ENCODE measurements at places on chromosomes 2 and 18. TPM values are rescaled to one million over a fixed set of nuclear protein-coding genes. Genes with fewer than 3 reads are reported as not detected.

- peak overlapping the region; percentile 14 for H3K27ac ChIP-seq
- DNase-seq, result no peak
- H3K4me3 ChIP-seq, result no peak overlapping the region
- no peaks in the 10 kb centered on the region for H3K36me3 ChIP-seq
- H3K4me1 ChIP-seq, result no peaks in the 10 kb centered on the region
- peaks cover 36% of the 10 kb centered on the region for H3K27me3 ChIP-seq
These were observed 148.3 kb downstream of the MEIS1 start for GRCh38 chr2:66582987-66583880.

GRCh38 chr2:159077869-159078268 is 109.4 kb downstream of the TANC1 start:
- no peaks in the 10 kb centered on the region for H3K4me1 ChIP-seq
- H3K27me3 ChIP-seq, result no peaks in the 10 kb centered on the region
- H3K27ac ChIP-seq, result no peak overlapping the region

DNA sequence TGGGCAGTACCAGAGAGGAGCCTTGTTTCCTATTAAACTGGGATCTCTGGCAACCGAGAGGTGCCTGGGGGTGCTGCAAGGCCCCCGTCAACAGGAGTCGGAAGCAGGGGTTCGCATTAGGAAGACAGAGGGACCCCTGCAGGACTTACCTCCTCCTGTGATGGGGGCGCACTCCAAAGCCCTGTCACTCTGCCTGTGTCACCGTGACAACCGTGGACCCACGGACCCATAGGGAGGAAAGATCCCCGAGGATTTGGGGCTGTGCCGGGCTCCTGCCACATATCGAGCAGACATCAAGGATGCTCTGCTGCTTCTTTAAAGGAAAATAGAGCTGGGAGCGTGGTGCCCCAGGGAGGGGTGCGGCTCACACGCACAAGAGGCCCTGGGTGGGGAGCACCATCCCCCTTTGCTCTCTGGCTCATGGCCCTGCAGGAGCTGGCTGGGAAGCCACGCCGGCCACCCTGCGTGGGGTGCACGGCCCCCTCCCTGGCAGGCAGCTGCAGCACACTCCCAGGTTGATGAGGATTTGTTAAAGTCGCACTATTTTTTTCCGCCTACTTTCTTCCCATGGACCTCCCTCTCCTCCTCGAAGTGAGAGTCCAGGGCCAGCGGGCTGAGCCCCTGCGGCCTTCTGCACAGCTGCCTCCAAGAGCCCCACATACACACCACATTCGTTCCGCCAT is 167.5 kb downstream of the TWIST2 start:
- no peak overlapping the region for H3K4me3 ChIP-seq
- DNase-seq, result no peak
- no peak overlapping the region for H3K27ac ChIP-seq
- H3K36me3 ChIP-seq, result no peaks in the 10 kb centered on the region

GRCh38 chr2:111664275-111664850 is 219.6 kb downstream of the ANAPC1 start:
- H3K27ac ChIP-seq, result no peak overlapping the region
- peaks cover 7% of the 10 kb centered on the region for H3K4me1 ChIP-seq
- DNase-seq, result no peak
- no peak overlapping the region for H3K4me3 ChIP-seq

DNA sequence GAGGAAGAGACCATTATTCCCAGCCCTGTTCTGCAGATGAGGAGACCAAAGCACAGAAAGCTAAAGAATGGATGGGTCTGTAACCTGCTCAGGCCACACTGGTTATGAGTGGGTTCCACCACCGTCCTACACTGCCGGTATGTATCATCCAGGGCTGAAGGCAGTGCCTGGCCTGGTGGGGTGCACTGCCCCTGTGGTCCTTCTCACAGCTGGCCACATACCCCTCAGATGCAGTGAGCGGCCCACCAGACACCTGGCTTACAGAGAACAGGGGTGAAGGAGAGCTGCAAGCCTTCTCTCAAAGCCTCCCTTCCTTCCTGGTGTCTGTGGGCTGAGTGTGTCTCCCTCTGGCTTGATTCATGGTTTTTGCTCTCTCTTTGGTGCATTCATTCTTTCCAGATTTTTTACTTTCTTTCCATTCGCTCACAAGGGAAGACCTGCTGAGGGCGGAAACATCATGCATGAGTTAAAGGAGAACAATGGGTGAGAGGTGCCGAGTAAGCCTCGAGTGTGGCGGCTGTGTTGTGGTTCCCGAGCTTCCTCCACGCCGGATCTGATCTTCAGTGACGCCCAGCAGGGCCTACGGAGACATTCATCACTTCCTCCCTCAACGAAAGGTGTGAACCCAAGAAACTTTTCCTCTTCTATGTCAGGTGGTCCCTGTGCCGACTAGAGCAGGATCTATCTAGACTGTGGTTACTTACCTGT is 62.1 kb upstream of the REL start:
- no peaks in the 10 kb centered on the region for H3K36me3 ChIP-seq
- DNase-seq, result peak; percentile 87
- peak overlapping the region; percentile 70 for H3K27ac ChIP-seq
- no peaks in the 10 kb centered on the region for H3K27me3 ChIP-seq
- no peak overlapping the region for H3K4me3 ChIP-seq

- no peak for DNase-seq
- H3K36me3 ChIP-seq, result no peaks in the 10 kb centered on the region
- no peak overlapping the region for H3K4me3 ChIP-seq
- H3K27ac ChIP-seq, result no peak overlapping the region
These were observed 42.6 kb downstream of the ASAP2 start for GRCh38 chr2:9249020-9249800.

DNA sequence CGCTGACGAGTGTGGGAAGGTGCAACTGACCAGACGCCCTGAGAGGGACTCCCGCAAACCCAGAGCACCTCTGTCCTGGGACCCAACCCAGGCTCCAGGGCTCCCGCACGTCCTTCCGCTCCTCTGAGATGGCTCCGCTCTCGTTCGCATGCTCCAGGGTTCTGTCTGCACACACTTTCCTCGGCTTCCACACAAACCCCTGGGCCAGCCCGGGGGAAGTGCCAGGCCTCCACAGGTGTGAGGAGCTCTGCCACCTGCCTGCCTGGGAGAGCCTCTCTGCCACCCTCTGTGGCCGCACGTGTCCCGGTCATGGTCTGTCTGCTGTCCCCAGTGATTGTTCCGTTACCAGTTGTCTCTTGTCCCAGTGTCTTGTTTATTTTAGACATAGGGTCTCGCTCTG is 222.9 kb downstream of the HDAC4 start:
- H3K4me1 ChIP-seq, result peaks cover 19% of the 10 kb centered on the region
- DNase-seq, result no peak
- H3K27me3 ChIP-seq, result no peaks in the 10 kb centered on the region
- no peak overlapping the region for H3K27ac ChIP-seq
- no peak overlapping the region for H3K4me3 ChIP-seq
- peaks cover 79% of the 10 kb centered on the region for H3K36me3 ChIP-seq

- no peak overlapping the region for H3K4me3 ChIP-seq
- H3K4me1 ChIP-seq, result peaks cover 15% of the 10 kb centered on the region
- H3K27me3 ChIP-seq, result no peaks in the 10 kb centered on the region
- DNase-seq, result no peak
These were observed 5.2 kb upstream of the NCAPH start for GRCh38 chr2:96330407-96330806.

- no peak for DNase-seq
- no peaks in the 10 kb centered on the region for H3K27me3 ChIP-seq
- no peaks in the 10 kb centered on the region for H3K36me3 ChIP-seq
- H3K4me1 ChIP-seq, result peaks cover 38% of the 10 kb centered on the region
These were observed 12.0 kb downstream of the CATIP start for GRCh38 chr2:218368621-218369153.

DNA sequence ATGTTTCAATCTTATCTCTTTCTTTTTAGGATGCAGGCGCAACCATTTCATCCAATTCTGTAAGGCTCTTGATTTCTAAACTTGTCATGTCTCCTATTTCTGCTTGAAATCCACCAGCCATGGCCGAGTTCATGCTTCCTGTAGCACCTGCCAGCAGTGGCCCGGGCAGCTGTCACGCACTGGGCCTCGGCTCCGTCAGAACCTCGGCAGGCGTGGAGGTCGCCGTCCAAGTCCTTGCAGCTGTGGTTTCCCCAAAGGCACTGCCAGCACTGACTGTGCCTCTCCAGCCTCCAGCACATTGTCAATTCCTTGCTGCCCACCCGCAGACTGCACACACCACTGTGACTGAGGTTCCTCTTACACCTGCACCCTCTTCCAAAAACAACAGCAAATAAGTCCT is 188.7 kb upstream of the SALL3 start:
- no peaks in the 10 kb centered on the region for H3K27me3 ChIP-seq
- no peaks in the 10 kb centered on the region for H3K36me3 ChIP-seq
- no peak overlapping the region for H3K4me3 ChIP-seq
- H3K4me1 ChIP-seq, result no peaks in the 10 kb centered on the region
- DNase-seq, result no peak

GRCh38 chr2:210315015-210315788 is at the start of gene MYL1:
Gene MYL1 (minus strand): TSS chr2:210315174. CDS start chr2:210315042, 132 bp downstream.
- H3K4me1 ChIP-seq, result no peaks in the 10 kb centered on the region
- H3K27me3 ChIP-seq, result no peaks in the 10 kb centered on the region
- no peak within 1 kb of the TSS for H3K27ac ChIP-seq
- DNase-seq, result no peak
- no peaks in the 10 kb centered on the region for H3K36me3 ChIP-seq

DNA sequence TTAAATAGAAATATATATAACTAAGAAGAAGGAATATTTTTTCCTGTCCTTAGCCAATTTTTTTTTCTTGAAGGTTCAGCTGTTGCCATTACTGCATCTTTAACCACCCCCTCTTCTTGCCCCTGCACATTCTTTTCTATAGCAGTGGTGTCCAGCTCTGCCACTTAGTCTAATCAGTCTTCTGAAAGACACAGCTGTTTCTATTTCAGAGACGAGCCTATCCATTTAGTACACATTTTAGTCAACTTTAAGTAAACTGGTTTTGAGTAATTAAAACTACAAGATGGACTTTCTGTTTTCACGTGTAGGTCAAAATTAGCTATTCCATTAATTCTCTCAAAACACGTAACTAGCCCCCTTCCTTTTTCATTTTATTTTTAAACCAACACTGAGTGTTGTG is 21.0 kb downstream of the SPOPL start:
- H3K36me3 ChIP-seq, result no peaks in the 10 kb centered on the region
- H3K4me3 ChIP-seq, result no peak overlapping the region
- peaks cover 3% of the 10 kb centered on the region for H3K27me3 ChIP-seq
- H3K27ac ChIP-seq, result no peak overlapping the region
- H3K4me1 ChIP-seq, result no peaks in the 10 kb centered on the region

- H3K27me3 ChIP-seq, result no peaks in the 10 kb centered on the region
- H3K4me3 ChIP-seq, result no peak overlapping the region
- H3K4me1 ChIP-seq, result no peaks in the 10 kb centered on the region
- no peak for DNase-seq
These were observed 62.8 kb downstream of the DTNA start for GRCh38 chr18:34772887-34773286.

GRCh38 chr2:223952280-223952968 is 4.8 kb upstream of the MRPL44 start:
- H3K4me1 ChIP-seq, result no peaks in the 10 kb centered on the region
- DNase-seq, result no peak
- H3K27ac ChIP-seq, result no peak overlapping the region
- no peaks in the 10 kb centered on the region for H3K36me3 ChIP-seq
- no peak overlapping the region for H3K4me3 ChIP-seq

- no peaks in the 10 kb centered on the region for H3K4me1 ChIP-seq
- no peaks in the 10 kb centered on the region for H3K27me3 ChIP-seq
- H3K4me3 ChIP-seq, result no peak overlapping the region
- DNase-seq, result no peak
- H3K27ac ChIP-seq, result no peak overlapping the region
- H3K36me3 ChIP-seq, result no peaks in the 10 kb centered on the region
These were observed 86.7 kb downstream of the NYAP2 start for GRCh38 chr2:225486236-225486635.

GRCh38 chr2:121748202-121748601 is 7.2 kb upstream of the TSN start:
- H3K27me3 ChIP-seq, result no peaks in the 10 kb centered on the region
- H3K4me1 ChIP-seq, result no peaks in the 10 kb centered on the region
- H3K4me3 ChIP-seq, result no peak overlapping the region
- H3K27ac ChIP-seq, result no peak overlapping the region

- no peak for DNase-seq
- H3K36me3 ChIP-seq, result peaks cover 13% of the 10 kb centered on the region
- H3K27me3 ChIP-seq, result no peaks in the 10 kb centered on the region
- H3K4me3 ChIP-seq, result no peak overlapping the region
These were observed 80.7 kb downstream of the EML4 start for GRCh38 chr2:42249887-42250286.

DNA sequence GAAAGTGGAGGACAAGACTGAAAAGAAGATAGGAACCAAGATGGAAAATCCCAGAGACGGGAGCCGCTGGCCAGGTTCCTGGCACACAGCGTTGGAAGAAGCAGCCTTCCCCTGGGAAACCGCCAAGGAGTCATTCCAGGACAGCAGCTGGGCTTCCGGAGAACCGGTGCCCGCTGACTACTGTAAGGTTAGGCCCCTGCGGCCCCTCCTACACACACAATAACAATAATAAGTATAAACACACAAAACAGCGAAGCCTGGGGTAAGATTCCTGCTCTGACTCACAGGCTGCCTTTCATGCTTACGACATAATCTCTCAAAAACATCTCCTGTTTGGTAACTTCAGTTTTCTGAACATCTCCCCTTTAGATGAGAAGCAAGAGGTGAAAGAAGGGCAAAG is 28.1 kb upstream of the MYCN start:
- no peaks in the 10 kb centered on the region for H3K36me3 ChIP-seq
- H3K4me3 ChIP-seq, result no peak overlapping the region
- H3K27me3 ChIP-seq, result no peaks in the 10 kb centered on the region
- no peak overlapping the region for H3K27ac ChIP-seq
- H3K4me1 ChIP-seq, result no peaks in the 10 kb centered on the region
- no peak for DNase-seq

Gene HJURP
- total RNA-seq, result 29.7 TPM

Gene PJVK
- total RNA-seq, result 1.6 TPM

Gene TMEM17
- total RNA-seq, result 1.0 TPM

Gene CNTNAP5
- total RNA-seq, result 0.14 TPM

Gene ASB18
- not detected for total RNA-seq

Gene SNORC
- 1.4 TPM for total RNA-seq

Gene OR6B2
- total RNA-seq, result not detected

Gene ABHD1
- total RNA-seq, result 0.09 TPM

Gene RTP5
- total RNA-seq, result 0.66 TPM

Gene SH3BP4
- total RNA-seq, result 6.2 TPM

Gene CTAGE1
- total RNA-seq, result not detected

Gene XDH
- total RNA-seq, result 0.19 TPM
